ENCODE measurements at places on chromosomes 11 and 22.

DNA sequence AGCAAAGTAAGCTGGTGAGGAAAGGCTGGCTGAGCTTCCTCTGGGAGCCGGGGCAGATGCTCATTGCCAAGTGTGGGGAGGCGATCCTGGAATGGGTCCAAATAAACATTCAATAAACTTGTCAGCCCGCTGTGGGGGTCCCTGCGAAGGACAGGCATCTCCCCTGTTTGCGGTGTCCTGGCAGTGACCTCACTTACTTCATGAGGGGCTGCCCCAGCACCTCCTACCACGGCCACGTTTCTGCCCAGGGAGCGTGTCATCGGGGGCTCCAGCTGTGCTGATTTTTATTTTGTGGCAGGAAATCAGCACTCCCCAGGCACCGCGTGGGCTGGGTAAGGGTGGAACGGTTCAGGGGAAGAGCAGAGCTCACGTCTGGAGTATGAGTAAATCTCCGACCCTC is 493.9 kb upstream of the B3GAT1 start:
- no peak for DNase-seq

GRCh38 chr11:105641433-105641832 is 31.6 kb downstream of the GRIA4 start:
- no peak for DNase-seq

- no peak for DNase-seq
These were observed 56.1 kb upstream of the TIMP3 start for GRCh38 chr22:32745251-32745995.

GRCh38 chr11:12372111-12372510 is 5.3 kb upstream of the PARVA start:
- no peak for DNase-seq

DNA sequence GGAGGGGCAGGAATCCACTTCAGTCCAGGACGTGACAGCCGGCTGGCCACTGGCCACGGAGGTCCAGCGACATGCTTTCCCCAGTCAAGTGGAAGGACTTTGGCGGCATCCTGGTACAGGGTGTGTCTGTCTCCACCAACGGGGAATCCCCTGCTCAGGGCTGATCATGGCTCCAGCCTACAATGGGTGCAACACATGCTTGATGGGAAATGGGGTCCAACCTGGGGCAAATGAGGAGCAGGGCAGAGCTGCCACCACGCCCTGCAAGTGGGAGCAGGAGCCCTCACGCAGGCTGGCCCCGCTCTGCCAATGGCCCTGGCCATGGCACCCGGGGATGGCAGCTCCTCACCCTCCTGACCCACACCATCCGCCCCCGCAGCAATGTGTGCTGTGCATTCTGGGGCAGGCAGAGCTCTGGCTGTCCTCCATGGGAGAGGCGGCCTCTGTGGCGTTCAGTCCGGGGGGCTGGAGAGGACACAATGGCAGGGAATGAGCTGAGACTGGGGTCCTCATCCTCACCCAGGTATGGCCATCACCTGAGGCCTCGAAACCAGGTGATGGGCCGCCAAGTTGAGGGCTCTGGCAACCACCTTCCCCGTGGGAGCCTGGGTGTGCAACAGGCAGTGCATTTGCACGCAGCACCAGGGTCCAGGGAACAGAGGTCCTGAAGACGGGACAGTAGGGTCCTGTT is 5.8 kb upstream of the SEPTIN5 start:
- DNase-seq = no peak

GRCh38 chr11:91265946-91266345 is 958.7 kb upstream of the FAT3 start:
- DNase-seq = no peak

GRCh38 chr11:100619484-100619883 is 67.6 kb upstream of the ARHGAP42 start:
- DNase-seq = no peak

GRCh38 chr11:32259641-32260081 is 168.8 kb downstream of the RCN1 start:
- DNase-seq = no peak

DNA sequence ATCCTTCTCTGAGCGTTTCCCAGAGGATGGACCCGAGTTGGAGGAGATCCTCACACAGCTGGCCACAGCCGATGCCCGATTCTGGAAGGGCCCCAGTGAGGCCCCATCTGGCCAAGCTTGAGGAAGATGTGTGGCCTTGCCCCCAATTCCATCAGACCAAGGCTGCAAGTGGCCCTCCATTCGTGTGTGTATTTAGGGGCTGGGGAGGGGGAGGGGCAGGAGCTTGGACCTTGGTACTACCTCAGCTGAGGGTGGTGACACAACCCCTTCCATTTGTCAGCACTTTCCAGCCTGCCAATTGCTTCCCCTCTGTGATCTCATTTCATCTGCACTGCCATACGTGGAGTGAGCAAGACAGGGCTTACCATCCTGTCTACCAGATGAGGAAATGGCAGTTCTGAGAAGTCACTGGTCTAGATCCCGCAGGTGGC is 1.3 kb upstream of the BBS1 start:
- DNase-seq = no peak

- no peak for DNase-seq
These were observed 4.0 kb upstream of the HDAC10 start for GRCh38 chr22:50255099-50255498.

DNA sequence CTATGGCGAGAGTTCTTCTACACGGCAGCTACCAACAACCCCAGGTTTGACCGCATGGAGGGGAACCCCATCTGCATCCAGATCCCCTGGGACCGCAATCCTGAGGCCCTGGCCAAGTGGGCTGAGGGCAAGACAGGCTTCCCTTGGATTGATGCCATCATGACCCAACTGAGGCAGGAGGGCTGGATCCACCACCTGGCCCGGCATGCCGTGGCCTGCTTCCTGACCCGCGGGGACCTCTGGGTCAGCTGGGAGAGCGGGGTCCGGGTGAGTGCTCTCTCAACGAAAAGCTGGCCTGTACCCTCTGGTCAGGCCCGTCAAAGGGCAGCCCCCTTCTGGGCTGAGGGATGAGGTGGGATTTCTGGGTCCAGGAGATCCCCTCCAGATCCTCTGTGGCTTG is 15.9 kb upstream of the MAPK8IP1 start:
- no peak for DNase-seq

GRCh38 chr22:50270666-50271394 is 650 bp upstream of the MAPK11 start:
- peak; percentile 22 for DNase-seq

DNA sequence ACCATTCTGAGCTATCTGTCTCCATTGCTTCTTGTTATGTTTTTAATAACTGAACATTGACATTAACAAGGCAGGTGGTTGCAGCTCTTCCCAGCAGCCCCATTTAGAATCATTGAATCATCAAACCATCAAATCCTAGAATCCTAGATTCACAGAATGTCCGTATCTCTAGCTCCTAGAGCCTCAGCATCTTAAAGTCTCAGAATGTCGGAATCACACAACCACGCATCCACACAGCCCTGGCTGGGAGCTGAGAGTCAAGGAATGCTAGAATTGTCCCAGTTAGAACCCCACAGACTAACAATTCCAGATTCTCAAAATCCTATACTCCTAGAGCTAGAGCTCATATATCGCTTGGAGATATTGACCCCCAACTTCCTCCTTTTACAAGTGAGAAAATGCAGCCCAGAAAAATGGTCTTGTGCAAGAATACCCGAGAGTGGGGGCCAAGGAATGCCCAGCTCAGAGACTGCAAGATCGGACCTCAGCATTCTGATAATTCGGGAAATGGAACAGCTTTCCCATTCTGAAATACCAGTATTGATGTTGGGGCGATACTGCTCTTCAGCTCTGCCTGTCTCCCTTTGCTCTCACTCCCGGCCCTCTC is 38.8 kb downstream of the PDE2A start:
- DNase-seq = no peak

DNA sequence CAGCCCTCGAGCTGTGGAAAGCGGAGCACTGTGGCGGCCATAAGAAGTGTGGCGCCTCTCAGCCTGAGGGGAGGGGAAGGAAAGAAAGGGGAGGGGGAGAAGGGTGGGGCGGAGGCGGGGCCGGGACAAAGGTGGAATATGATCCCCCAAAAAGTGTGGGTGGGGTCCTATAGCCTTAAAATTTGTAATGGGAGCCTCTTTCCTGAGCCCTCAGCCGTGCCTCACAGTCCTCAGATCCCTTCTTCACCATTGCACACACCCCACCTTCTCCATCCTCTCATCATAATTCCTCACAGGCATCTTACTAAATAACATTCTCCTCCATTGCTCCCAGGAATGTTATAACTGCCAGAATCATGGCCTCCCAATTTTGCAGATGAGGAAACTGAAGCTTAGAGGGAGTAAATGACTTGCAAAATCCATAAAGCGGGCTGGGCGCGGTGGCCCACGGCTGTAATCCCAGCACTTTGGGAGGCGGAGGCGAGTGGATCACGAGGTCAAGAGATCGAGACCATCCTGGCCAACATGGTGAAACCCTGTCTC is 600 bp upstream of the RAB6A start:
- no peak for DNase-seq

DNA sequence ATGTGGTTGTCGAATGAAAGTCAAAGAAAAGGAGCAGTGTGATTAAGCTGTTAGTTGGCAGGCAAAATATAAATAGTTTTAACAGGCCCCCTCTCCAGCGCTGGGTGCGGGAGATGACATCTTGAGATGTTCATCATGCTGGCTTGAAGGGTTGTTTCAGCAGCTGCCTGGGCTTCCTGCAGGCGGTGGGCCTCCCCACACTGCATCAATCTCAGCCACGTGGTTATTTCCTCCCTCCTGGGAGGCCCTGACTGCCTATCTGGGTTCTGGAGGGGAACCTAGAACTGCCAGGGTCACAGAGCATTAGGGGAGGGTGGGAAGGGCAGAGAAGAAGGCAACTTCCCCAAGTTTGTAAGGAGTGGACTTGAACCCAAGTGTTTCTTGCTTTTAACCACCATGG is 173.3 kb upstream of the SYT13 start:
- DNase-seq = no peak

DNA sequence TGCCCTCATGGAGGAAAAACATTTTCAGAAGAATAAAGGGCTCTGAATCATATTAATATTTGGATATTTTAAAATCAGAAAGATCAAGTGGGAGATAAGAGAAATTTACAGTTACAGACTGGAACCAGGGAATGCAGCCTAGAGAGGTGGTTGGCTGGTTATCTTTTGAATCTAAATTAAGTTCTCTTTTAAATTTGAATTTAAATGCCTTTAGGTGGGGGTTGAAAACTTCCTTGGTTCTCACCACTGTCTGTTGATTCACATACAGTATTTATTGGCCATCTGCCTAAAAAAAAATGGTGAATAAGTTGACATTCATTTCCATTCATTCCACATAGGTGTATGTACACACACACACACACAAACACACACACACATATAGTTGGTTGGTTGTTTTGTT is 35.7 kb upstream of the PTPRJ start:
- DNase-seq = no peak

DNA sequence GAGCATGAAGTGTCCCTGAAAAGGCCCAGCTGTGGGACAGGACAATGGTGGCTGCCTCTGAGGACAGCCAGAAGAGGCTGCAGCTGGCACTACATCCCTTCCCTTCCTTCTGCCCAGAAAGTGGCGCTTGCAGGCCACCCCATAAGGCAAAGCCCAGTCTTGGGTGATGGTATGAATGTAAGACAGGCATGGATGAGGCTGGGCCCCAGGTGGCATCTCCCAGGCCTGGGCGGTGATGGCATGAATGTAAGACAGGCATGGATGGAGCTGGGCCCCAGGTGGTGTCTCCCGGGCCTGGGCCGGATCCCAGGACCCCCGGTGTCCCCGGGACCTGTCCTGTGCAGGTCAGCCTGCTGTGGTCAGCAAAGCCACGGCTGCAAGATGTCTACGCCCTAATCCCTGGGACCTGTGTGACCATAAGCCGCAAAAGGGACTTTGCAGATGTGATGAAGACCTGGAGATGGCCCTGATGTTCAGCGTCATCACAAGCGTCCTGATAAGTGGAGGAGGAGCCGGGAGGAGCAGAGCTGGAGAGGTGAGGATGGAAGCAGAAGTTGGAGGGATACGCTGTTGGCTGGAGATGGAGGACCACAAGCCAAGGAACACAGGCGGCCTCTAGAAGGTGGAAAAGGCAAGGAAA is 181.1 kb downstream of the CTTN start:
- no peak for DNase-seq
